Activated naive CD8-positive, alpha-beta T cell treated with anti-CD3 and anti-CD28 coated beads, Interleukin-2, amount 10 ng/mL, durations not matched to agents 7 days and 5 days (primary cell): ENCODE measurements at places on chromosomes 5 and 9. TPM values are rescaled to one million over a fixed set of nuclear protein-coding genes. Genes with fewer than 3 reads are reported as not detected.

The MTAP gene
- 54.1 TPM for total RNA-seq

DNA sequence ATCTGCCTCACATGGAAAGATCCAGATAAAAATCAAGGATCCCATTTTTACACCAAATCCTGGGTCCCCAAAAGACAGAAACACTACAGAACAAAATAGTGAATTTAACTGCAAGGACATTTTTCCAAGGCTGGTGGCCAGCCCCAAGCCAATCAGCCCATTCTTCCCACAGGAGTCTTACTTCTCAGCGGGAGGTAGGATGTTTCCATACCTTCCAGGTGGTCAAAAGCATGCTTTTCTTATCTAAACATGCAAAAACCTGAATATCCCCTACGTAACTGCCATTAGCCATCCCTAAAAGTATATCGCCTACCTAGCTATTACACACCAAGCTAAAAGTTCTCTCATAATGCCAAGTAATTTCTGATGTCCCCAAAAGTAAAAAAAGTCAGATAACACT, 20.6 kb downstream of the TMEM161B start:
- DNase-seq = no peak
- H3K27ac ChIP-seq = no peak overlapping the region
- H3K4me3 ChIP-seq = no peak overlapping the region
- peaks cover 36% of the 10 kb centered on the region for H3K36me3 ChIP-seq
- H3K27me3 ChIP-seq = no peaks in the 10 kb centered on the region
- peaks cover 15% of the 10 kb centered on the region for H3K4me1 ChIP-seq

The BAAT gene
- not detected for total RNA-seq

GRCh38 chr9:95383845-95384244, 66.3 kb upstream of the FANCC start:
- no peak for DNase-seq
- peaks cover 40% of the 10 kb centered on the region for H3K27me3 ChIP-seq
- H3K36me3 ChIP-seq = no peaks in the 10 kb centered on the region
- no peak overlapping the region for H3K4me3 ChIP-seq

- H3K4me3 ChIP-seq = no peak overlapping the region
- H3K27me3 ChIP-seq = no peaks in the 10 kb centered on the region
- DNase-seq = no peak
These were observed 127.3 kb downstream of the XRCC4 start for GRCh38 chr5:83204651-83205050.

The DDX4 gene
- total RNA-seq = 0.28 TPM

DNA sequence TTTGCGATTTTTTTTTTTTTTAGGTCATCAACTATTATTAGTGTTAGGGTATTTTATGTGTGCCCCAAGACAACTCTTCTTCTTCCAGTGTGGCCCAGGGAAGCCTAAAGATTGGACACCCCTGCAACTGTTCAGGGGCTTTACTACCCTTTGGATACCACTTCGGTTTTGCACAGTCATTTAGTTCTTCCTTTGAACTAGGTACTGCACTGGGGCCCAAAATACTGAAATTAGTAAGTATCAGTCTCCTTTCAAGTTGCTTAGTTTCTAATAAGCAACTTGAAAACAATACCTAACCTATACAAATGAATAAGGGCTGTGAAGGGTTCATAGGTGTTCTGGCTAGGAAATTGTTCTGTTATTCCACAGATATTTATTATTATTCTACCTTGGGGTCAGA, 45.3 kb downstream of the CWC27 start:
- H3K27ac ChIP-seq = no peak overlapping the region
- DNase-seq = no peak
- H3K27me3 ChIP-seq = no peaks in the 10 kb centered on the region
- H3K4me3 ChIP-seq = no peak overlapping the region
- H3K4me1 ChIP-seq = peaks cover 4% of the 10 kb centered on the region

The MCTP1 gene
- total RNA-seq = 1.6 TPM

DNA sequence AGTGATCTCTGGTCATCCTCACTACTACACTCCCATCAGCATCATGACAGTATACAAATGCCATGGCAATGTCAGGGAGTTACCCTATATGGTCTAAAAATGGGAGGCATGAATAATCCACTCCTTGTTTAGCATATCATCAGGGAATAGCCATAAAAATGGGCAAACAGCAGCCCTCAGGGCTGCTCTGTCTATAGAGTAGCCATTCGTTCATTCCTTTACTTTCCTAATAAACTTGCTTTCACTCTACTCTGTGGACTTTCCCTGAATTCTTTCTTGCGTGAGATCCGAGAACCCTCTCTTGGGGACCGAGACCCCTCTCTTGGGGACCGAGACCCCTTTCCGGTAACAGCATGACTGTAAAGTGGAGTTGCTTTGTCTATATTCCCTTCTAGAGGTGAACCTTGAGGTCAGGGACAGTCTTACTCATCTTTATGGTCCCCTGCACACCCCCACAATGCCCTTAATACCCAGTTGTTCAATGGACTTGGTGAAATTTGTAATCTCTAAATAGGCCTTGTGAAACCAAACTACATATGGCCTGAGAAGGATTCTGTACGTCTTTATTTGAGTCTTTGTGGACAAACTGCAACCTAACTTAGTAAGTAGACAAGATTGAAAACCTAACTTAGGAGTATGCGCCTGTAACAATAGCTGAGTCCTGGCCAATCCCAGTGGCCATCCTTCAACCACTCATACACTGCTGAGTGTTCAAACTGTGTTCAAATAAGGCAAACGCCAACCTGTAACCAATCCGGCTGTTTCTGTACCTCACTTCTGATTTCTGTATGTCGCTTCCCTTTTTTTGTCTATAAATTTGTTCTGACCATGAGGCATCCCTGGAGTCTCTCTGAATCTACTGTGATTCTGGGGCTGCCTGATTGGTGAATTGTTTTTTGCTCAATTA, 32.3 kb upstream of the UBTD2 start:
- peaks cover 2% of the 10 kb centered on the region for H3K36me3 ChIP-seq
- no peak overlapping the region for H3K27ac ChIP-seq
- H3K4me1 ChIP-seq = no peaks in the 10 kb centered on the region
- peaks cover 3% of the 10 kb centered on the region for H3K27me3 ChIP-seq

GRCh38 chr9:35822926-35823325, 5.6 kb downstream of the FAM221B start:
- H3K4me1 ChIP-seq = peaks cover 7% of the 10 kb centered on the region
- no peak for DNase-seq
- no peak overlapping the region for H3K27ac ChIP-seq
- H3K4me3 ChIP-seq = no peak overlapping the region
- H3K36me3 ChIP-seq = no peaks in the 10 kb centered on the region

GRCh38 chr5:134139377-134139851, 24.9 kb downstream of the TCF7 start:
- DNase-seq = no peak
- H3K36me3 ChIP-seq = peaks cover 25% of the 10 kb centered on the region
- no peaks in the 10 kb centered on the region for H3K27me3 ChIP-seq
- H3K4me1 ChIP-seq = peaks cover 63% of the 10 kb centered on the region
- no peak overlapping the region for H3K4me3 ChIP-seq

The FOXD4L4 gene
- total RNA-seq = 0.28 TPM

GRCh38 chr5:138770977-138771376, 17.8 kb downstream of the CTNNA1 start:
- no peaks in the 10 kb centered on the region for H3K36me3 ChIP-seq
- H3K27me3 ChIP-seq = peaks cover 28% of the 10 kb centered on the region
- no peak overlapping the region for H3K4me3 ChIP-seq
- H3K27ac ChIP-seq = no peak overlapping the region
- no peaks in the 10 kb centered on the region for H3K4me1 ChIP-seq
- no peak for DNase-seq

DNA sequence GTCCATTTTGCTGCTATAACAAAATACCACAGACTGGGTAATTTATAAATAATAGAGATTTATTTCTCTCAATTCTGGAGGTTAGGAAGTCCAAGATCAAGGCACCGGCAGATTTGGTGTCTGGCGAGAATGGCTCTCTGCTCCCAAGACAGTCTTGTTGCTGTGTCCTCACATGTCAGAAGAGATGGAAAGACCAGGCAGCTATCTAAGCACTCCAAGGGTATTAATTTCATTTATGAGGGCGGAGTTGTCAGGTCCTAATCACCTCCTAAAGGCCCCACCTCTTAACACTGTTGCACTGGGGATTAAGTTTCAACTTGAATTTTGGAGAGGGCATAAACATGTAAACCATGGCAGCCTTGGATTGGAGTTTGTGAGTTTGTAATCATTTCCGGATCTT, 30.3 kb downstream of the ADCY2 start:
- H3K4me1 ChIP-seq = no peaks in the 10 kb centered on the region
- no peak for DNase-seq
- no peak overlapping the region for H3K27ac ChIP-seq
- H3K36me3 ChIP-seq = no peaks in the 10 kb centered on the region

- peaks cover 2% of the 10 kb centered on the region for H3K27me3 ChIP-seq
- no peak overlapping the region for H3K4me3 ChIP-seq
- H3K27ac ChIP-seq = no peak overlapping the region
- DNase-seq = no peak
These were observed 255.9 kb downstream of the FAM114A2 start for GRCh38 chr5:153782589-153783361.

DNA sequence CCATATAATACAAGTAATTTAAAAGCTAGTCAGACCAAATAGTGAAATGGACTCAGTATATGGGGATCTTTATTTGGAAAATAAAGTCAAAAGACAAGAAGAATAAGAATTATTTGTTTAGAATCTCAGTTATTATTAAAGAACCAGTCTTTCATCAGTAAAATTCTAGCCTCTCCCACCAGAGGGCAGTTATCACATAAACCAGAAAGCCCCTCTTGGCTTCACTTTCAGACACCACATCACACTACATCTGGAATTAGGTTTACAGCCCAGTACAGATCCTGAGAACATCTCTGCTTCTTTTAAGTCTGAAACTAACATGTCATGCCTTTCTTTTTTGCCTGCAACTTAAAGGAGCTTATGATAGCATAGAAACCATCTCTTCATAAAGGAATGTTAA, 12.2 kb upstream of the HSPB3 start:
- H3K27ac ChIP-seq = no peak overlapping the region
- H3K36me3 ChIP-seq = no peaks in the 10 kb centered on the region
- peaks cover 13% of the 10 kb centered on the region for H3K4me1 ChIP-seq
- no peak for DNase-seq
- H3K27me3 ChIP-seq = peaks cover 6% of the 10 kb centered on the region
- no peak overlapping the region for H3K4me3 ChIP-seq

The CDH10 gene
- not detected for total RNA-seq

GRCh38 chr5:140550147-140551079, 3.0 kb downstream of the EIF4EBP3 start:
- DNase-seq = no peak
- no peaks in the 10 kb centered on the region for H3K27me3 ChIP-seq
- H3K4me1 ChIP-seq = peaks cover 61% of the 10 kb centered on the region
- H3K27ac ChIP-seq = peak overlapping the region; percentile 85

The NKD2 gene
- 0.36 TPM for total RNA-seq

GRCh38 chr9:8514760-8515159, 715.2 kb upstream of the DMAC1 start:
- no peaks in the 10 kb centered on the region for H3K4me1 ChIP-seq
- H3K4me3 ChIP-seq = no peak overlapping the region
- no peak for DNase-seq
- no peaks in the 10 kb centered on the region for H3K27me3 ChIP-seq
- H3K36me3 ChIP-seq = no peaks in the 10 kb centered on the region

- no peaks in the 10 kb centered on the region for H3K4me1 ChIP-seq
- no peaks in the 10 kb centered on the region for H3K36me3 ChIP-seq
- H3K27me3 ChIP-seq = no peaks in the 10 kb centered on the region
These were observed 546.2 kb downstream of the DMRTA1 start for GRCh38 chr9:22992780-22993179.

The PDZD2 gene
- total RNA-seq = 0.22 TPM

DNA sequence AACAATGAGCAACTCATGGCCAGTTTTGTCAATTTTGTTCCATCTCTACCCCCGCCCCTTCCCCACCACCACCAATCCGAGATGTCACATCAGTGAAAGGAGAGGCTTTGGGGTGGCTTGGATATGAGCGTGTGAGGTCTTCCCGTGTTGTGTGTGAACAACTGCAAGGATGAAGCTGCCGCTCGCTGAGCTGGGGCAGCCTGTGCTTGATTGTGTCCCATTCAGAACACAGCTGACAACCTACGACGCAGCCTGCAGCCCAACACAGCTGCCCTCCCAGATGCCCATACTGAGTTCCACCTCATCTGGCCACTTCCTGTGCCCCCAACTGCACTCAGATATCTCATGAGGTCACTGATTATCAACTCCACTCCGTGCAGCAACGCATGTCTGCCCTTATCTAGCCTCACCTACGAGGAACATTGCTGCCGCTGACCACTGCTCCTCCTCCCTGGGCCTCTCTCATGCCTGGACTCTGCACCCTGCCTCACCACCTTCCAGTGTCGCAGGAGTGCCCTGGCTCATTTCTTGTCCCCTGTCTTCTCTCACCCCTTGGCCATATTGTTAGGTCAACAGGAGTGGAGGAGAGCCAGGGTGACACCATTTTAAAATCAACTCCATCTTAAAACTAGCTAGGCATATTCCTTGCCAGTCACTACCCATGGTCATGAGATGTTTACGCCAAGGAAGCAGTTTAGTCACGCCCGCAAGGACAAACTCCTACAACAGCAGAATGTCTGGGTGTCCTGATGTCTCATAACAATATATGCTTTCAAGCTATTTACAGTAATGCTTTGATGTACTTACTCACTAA, 7.3 kb upstream of the IL4 start:
- H3K36me3 ChIP-seq = no peaks in the 10 kb centered on the region
- H3K27ac ChIP-seq = peak overlapping the region; percentile 62
- H3K27me3 ChIP-seq = no peaks in the 10 kb centered on the region
- peaks cover 35% of the 10 kb centered on the region for H3K4me1 ChIP-seq

DNA sequence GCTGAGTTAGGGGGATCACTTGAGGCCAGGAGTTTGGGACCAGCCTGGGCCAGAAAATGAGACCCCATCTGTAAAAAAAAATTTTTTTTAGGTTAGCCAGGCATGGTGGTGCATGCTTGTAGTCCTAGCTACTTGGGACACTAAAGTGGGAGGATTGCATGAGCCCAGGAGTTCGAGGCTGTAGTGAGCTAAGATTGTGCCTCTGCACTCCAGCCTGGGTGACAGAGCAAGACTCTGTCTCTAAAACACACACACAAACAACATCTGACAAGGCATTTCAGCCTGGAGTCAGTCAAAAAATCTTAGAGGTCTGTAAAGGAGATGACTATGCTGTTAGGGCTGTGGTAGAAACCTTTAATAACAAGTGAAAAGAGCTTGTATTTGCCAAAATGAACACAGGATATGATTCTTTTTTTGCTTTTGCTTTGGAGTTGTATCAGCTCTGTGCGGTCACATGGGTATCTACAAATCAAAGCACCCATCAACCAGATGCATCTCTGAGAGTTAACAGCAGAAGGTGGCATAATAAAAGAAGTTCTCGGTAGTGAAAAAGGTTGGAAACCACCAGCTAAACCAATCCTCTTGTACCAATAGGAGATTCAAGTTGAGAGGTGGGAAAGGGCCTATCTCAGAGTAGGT, 3.6 kb upstream of the PSMD5 start:
- no peak for DNase-seq
- peak overlapping the region; percentile 27 for H3K4me3 ChIP-seq
- H3K36me3 ChIP-seq = peaks cover 18% of the 10 kb centered on the region
- no peaks in the 10 kb centered on the region for H3K27me3 ChIP-seq

GRCh38 chr9:125652759-125653158, 54.2 kb downstream of the MAPKAP1 start:
- H3K27ac ChIP-seq = no peak overlapping the region
- no peak overlapping the region for H3K4me3 ChIP-seq
- H3K4me1 ChIP-seq = peaks cover 15% of the 10 kb centered on the region
- H3K36me3 ChIP-seq = peaks cover 36% of the 10 kb centered on the region
- no peak for DNase-seq

The HMCN2 gene
- not detected for total RNA-seq

GRCh38 chr9:28136113-28136512, 562.8 kb upstream of the C9orf72 start:
- no peak for DNase-seq
- no peaks in the 10 kb centered on the region for H3K27me3 ChIP-seq
- H3K27ac ChIP-seq = no peak overlapping the region
- no peaks in the 10 kb centered on the region for H3K4me1 ChIP-seq
- no peak overlapping the region for H3K4me3 ChIP-seq

- peaks cover 5% of the 10 kb centered on the region for H3K4me1 ChIP-seq
- H3K36me3 ChIP-seq = no peaks in the 10 kb centered on the region
- no peak overlapping the region for H3K27ac ChIP-seq
- peaks cover 11% of the 10 kb centered on the region for H3K27me3 ChIP-seq
These were observed 134.5 kb downstream of the TRIO start for GRCh38 chr5:14277385-14278320.
